ENCODE measurements at places on chromosomes 5 and 9.

- DNase-seq: no peak
Observed at GRCh38 chr9:95903398-95903797, 27.9 kb downstream of the ERCC6L2 start.

- no peak for DNase-seq
Observed at GRCh38 chr9:121703014-121703734, 51.7 kb downstream of the DAB2IP start.

- DNase-seq: no peak
Observed at GRCh38 chr9:78307360-78307759, 10.4 kb downstream of the PSAT1 start.

DNA sequence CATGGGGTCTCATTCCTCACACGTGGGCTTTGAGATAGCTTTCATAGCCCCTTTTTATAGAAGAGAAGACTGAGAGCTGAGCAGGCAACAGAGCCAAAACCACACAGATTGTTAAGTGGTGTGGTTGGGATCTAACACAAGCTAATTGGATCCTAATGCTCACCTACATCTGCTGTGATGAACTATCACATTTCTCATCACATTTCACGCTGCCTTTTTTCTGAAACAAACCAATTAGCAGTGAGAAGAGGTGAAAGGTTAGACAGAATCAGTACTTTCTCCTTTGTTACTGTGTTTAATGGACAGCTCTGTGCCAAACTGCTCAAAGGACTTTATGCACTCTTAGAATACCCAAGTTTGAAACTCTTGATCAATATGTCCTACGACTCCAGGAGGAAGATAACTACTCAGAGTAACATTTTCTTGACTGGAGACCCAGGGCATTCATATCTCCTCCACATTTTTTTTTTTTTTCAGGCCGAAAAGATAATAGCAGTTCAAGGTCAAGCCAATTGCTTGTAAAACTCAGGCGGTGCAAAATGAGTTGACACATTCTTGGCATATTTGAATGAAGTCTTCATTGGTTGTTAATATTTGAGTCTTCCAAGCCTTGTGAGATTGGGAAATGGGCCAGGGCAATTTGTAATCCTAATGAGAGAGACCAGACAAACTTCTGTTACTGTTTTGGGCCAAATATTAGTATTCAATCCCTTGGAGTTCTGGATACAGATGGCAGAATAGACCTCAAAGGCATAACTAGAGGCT lies 138.4 kb downstream of the KCTD16 start:
- DNase-seq: no peak

DNA sequence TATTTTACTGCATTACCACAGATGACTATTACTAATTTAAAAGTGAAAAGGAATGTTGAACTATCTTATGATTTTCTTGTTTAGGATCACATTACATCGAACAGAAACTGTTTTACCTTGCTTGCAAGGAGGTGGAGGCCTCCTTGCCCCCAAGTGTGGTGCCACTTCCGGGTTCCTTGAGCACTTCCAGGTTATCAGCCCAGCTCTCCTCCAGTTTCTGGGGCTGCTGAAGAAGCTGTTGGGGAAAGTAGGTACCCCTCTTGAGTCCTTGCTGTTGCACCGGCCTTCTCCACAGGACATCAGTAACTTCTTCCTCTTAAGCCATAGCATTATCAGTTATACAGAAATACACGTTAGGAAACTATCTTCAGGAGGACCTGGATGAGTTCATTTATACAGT lies 278.2 kb downstream of the DMRT2 start:
- no peak for DNase-seq

DNA sequence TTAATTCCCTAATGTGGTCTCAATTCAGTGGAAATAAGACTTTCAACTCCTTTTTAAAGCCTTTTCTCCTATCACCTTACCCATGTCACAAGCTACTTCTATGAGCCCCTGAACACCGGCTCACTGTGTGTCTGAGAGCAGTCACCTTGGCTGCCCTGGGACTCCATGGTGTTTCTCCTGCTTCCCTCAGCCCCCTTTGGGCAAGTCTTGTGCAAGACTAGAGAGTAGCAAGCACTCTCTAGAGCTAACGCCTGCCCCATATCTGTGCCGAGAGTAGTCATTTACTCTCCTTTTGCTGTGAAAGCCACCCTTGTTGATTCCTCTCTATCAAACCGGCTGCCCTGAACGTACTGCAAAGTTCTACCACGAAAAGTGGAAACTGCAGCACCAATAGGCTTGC lies 77.9 kb upstream of the DAB2 start:
- no peak for DNase-seq
